ENCODE measurements at places on chromosomes 4 and X.

DNA sequence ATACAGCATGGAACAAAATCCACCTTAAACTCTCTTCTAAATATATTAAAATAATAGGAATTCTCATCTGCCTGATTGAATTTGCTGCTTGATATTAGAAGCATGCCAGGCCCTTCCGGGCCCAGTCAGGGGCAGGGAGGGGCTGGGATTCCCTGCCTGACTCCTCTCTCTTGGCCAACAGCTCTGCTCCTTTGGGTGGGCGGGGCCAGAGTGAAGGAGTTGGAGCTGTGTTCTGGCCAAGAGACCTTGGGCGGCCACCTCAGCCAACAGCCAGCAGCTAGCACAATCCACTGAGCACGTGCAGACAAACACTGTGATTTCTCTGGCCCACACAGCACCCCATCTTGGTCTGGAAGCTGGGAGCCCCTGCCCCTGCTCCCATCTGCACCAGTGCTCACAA, 140.3 kb downstream of the PJA1 start:
- peak; percentile 90 for DNase-seq
- no peak overlapping the region for H3K4me3 ChIP-seq
- H3K27me3 ChIP-seq, result no peaks in the 10 kb centered on the region
- no peaks in the 10 kb centered on the region for H3K36me3 ChIP-seq
- peak overlapping the region; percentile 62 for H3K27ac ChIP-seq
- peaks cover 23% of the 10 kb centered on the region for H3K4me1 ChIP-seq

DNA sequence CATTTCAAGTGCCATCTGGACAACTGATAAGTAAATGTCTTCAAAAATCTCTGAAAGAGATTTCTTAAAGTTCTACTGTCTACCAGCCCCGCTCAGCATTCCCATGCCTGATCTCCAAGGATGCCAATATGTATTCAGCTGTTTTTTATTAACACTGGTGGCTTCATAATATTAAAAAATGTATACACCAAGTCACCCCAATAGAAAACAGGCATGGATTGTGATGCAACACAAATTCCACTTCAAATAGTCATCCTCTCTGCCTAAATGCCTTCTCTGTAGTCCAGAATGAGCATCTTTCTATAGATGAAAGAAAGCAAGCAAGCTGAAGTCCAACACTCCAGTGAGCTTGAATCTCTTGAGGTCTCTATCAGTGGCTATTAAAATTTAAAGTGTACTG, 152.2 kb upstream of the PPARGC1A start:
- DNase-seq, result no peak
- no peaks in the 10 kb centered on the region for H3K36me3 ChIP-seq
- H3K27ac ChIP-seq, result no peak overlapping the region
- no peaks in the 10 kb centered on the region for H3K27me3 ChIP-seq
- H3K4me1 ChIP-seq, result no peaks in the 10 kb centered on the region

GRCh38 chr4:87047281-87047798, 112.5 kb downstream of the AFF1 start:
- H3K4me3 ChIP-seq, result no peak overlapping the region
- DNase-seq, result peak; percentile 17
- peaks cover 22% of the 10 kb centered on the region for H3K36me3 ChIP-seq

GRCh38 chrX:107628662-107629539, 591 bp downstream of the PRPS1 start:
- DNase-seq, result no peak
- peak overlapping the region; percentile 59 for H3K4me3 ChIP-seq
- H3K27ac ChIP-seq, result peak overlapping the region; percentile 76
- H3K4me1 ChIP-seq, result peaks cover 19% of the 10 kb centered on the region
